ENCODE measurements at places on chromosomes 1 and 21.

GRCh38 chr1:26981146-26981846, 12.2 kb upstream of the TRNP1 start:
- DNase-seq, result no peak

- DNase-seq, result no peak
These were observed 31.9 kb upstream of the SGIP1 start for GRCh38 chr1:66502086-66502485.

- DNase-seq, result no peak
These were observed 263.8 kb downstream of the PTPRC start for GRCh38 chr1:198902655-198903054.

- DNase-seq, result no peak
These were observed 11.8 kb downstream of the RCC1 start for GRCh38 chr1:28517649-28517999.

DNA sequence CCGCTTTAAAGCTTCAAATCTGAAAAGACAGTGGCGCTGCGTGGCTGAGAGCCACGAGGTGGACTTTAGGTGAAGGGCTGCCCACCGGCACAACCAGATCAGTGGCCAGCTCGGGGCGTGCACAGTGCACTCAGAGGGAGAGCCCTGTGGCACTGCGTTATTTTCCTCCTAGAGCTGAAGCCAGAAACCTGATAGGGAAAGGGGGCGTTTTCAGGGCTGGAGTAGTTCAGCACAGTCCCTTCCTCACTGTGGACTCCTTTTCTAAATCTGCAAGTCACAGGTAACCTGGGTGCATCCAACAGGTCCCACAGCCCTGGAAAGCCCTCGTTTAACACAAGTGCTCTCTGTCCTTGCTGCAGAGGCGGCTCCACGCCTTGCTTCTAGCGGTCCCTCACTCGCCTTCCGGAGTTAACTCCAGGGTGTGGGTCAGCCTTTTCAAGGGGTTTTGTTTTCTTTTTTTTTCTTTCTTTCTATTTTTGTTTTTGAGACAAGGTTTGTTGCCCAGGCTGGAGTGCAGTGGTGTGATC, 81.2 kb downstream of the GALNT2 start:
- DNase-seq, result no peak

DNA sequence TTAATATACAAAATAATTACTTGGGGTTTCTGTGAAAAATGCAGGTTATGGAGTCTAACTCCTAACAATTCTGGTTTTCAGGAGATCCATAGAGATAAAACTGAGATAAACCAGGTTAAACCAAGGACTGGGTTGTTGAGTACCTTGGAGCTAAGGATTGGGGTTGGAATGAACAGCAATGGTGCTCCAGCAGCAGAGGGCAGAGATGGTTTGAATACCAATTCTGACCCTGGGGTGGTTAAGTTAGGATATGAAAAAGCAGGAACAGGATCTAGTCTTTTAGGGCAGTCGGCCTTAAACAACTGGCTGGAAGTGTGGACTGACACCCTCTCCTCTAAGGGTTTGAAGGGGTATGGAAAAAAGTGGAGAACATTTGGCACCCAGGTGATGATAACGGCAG, 53.0 kb downstream of the UROD start:
- no peak for DNase-seq

- no peak for DNase-seq
These were observed 7.4 kb upstream of the AGMAT start for GRCh38 chr1:15592285-15592684.

DNA sequence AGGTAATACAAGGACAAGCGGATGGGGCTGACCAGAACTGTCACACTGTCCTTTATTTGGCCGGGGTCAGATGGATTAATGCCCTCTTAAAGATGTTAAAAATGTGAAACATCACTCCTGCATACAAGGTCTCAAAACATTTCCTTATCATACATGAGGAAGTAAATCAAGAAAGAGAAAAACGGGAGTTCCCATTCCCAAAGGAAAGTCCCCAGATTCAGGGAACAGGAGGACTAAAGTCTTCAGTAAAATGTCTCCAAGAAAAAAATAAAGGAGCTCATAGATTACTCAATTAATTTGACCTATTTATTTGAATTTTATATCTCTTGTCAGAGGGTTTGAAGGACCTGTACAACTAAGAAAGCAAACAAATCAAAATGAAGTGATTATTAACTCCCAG, 13.4 kb upstream of the HSD11B1 start:
- no peak for DNase-seq

DNA sequence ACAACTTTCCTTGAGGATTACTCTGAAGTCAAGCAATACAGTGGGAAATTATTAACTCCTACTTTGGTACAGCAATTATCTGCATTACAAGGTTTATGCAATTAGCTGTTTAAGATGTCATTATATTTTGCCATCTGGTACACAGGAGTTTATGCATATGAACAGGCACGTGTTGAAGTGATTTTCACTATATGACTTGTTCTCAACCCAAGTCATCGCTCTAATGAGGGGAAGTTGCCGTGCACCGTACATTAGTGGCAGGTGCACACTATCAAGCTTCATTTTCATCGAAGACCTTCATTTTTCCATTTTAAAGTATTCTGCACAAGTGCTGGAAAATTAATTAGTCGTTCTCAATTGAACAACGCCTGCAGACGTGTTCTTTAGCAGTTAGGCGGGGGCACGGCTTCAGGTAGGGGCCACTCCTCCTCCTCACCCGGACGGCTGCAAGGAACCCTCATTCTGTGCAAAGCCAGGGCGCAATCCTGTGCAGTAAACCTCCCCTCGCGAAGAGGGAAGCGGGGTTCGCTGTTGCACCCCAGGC, 39.8 kb upstream of the NFIA start:
- DNase-seq, result no peak

GRCh38 chr1:197904126-197904787, 1.8 kb downstream of the C1orf53 start:
- no peak for DNase-seq

DNA sequence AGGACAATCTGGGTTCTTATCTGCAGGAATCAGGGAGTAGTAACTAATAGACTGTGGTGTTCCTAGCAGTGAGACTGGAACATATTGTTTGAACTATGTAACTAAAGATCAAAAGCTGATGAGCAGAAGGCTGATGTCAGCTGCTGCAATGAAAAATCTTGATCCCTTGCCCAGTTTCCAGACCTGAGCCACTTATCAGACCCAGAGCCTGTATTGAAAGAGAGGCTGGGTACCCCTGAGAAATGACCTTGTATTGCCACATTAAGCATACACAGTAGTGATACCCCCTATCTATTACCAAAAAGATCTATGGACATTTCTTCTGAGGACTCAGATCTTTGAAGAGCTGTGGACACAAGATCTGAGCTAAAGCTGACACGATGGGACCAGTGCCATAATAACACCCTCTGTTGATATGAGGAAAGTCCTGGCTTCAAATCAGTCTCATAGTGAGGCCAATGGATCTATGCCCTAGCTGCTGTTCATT, 178.0 kb upstream of the GALNT2 start:
- no peak for DNase-seq
